ENCODE measurements at places on chromosomes 11 and 22.

DNA sequence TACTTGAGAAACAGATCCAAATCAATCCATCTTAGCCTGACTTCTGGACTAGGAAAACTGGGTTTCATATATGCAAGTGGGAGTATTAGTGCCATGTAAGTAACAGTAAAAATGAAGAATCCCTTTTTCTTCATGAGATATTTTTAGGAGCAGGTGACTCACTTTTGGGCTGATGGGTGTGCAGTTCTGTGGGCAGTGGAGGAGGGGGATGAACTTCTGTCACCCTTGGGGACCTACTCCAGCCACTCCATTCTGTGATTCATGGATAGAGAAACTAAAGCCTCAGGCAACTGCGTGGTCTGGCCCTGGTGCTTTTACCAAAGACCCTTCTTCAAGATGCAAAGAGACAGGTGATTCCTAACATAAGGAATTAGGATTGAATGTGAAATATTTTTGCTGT lies 208.6 kb upstream of the NARS2 start:
- no peak for DNase-seq

GRCh38 chr22:29023172-29023796 lies 38.3 kb downstream of the C22orf31 start:
- DNase-seq: no peak

GRCh38 chr11:126816645-126817044 lies 183.9 kb downstream of the KIRREL3 start:
- no peak for DNase-seq

DNA sequence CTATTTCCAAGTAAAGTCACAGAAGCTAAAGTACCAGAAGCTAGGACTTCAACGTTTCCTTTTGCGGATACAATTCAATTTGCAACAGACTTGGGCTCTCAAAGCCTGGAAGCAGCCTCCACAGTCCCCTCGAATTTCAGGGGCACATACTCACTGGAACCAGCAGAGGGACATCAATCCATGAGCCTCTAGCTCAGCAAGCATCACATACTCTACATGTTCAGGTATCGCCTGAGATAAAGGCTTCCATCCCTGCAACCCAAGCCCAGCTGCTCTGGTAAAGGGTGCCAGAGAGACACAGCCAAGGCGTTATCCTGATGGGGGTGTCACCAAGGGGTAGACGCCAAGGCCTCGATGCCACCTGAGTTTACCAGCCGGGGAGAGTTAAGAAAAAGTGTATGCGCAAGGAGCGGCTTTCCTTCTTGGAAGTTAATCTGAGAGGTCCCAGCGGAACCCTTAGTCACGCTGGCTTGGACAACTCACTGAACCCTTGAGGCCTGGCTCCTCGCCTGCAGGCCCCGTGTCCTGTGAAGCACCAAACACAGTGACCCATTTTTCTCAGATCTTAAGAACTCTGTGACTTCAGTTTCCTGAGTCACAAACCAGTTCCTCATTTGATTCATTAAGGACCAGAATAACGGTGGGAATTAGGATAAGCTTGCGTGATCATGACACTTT lies 13.0 kb downstream of the LTO1 start:
- DNase-seq: no peak

Data from activated CD4-positive, alpha-beta T cell treated with anti-CD3 and anti-CD28 coated beads for 24 hours (primary cell).